ENCODE measurements at places on chromosomes 1 and 21.
A peak's percentile ranks its signal among the peaks of the same experiment; 100 is the strongest.

- no peak for DNase-seq
Observed at GRCh38 chr1:24465099-24465498, 37.5 kb upstream of the RCAN3 start.

- no peak for DNase-seq
Observed at GRCh38 chr21:42565206-42565810, 51.7 kb downstream of the SLC37A1 start.

- peak; percentile 20 for DNase-seq
Observed at GRCh38 chr1:172561252-172561651, 28.3 kb downstream of the SUCO start.

DNA sequence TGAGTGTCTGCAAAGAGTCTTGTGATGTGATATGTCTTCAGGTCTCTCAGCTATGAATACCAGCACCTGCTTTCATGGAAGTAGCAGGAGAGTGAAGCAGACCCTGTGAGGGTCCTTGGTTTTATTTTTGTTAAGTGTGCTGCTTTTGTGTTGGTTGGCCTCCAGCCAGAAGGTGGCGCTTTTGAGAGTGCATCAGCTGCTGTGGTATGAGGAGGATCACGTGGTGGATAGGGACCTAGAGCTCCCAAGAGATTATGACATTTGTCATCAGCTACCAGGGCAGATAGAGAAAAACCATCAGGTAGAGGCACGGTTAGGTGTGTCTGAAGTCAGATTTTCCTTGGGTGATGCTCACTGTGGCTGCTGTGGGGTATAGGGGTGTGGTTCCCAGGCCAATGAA, 1232.1 kb downstream of the MRPL39 start:
- DNase-seq, result no peak

DNA sequence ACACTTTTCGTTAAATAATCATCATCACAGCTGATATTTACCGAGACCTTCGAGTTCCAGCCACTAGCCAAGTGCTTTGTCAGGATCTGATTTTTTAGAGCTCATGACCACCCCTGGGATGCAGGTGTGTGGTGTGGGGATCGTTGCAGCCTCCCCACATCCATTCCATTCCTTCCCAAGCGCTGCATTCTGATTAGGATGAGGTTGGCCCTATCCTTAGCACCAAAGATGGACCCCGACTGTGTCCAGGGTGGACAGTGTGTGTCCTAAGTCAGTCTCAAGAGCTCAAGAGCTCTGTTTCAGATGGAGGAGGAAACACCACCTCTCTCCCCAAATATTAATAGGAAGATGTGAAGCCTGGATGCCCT, 74.1 kb downstream of the PSMG1 start:
- no peak for DNase-seq

DNA sequence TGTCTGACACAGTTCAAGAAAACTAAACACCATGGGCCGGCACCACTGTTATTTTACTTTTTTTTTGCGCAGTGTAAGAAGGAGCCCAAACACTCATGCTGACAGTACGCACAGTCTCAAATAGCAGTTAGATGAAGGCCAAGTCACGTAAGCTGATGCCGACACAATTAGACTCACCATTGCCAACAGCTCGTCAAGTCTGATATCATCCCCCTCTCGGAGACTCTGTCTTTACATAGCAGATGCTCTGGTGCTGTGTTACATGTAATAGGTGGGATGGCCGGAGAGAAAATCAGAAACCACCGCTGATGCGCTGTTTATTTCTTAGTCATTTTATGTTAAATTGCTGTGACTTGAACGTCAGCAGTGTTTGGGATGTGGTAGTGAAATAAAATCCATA, 49.3 kb downstream of the TGFB2 start:
- no peak for DNase-seq

- DNase-seq, result no peak
Observed at GRCh38 chr1:198543670-198544260, 3.3 kb upstream of the ATP6V1G3 start.

Measured in GM03348 (cell line).